ENCODE measurements at places on chromosomes 7 and 10. TPM values are rescaled to one million over a fixed set of nuclear protein-coding genes. Genes with fewer than 3 reads are reported as not detected.

SKIDA1 gene
- 8.2 TPM for total RNA-seq

DNA sequence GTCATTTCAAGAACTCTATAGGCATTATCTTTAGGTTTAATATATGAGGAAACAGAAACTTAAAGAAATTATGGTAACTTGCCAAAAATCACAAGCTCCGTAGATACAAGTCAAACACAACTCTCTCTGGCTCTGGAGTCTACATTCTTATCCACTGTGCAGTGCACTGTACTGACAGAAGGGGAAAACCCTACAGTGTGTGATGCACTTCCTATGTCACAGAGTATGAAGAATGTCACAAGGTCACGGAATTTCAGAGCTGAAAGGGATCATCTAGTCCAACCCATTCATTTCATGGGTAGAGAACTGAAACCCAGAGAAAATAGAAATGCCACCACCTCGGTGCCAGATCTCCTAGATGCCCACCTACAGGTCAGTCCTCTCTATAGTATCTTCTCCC is 86.1 kb downstream of the LRRTM3 start:
- no peak for DNase-seq

DNA sequence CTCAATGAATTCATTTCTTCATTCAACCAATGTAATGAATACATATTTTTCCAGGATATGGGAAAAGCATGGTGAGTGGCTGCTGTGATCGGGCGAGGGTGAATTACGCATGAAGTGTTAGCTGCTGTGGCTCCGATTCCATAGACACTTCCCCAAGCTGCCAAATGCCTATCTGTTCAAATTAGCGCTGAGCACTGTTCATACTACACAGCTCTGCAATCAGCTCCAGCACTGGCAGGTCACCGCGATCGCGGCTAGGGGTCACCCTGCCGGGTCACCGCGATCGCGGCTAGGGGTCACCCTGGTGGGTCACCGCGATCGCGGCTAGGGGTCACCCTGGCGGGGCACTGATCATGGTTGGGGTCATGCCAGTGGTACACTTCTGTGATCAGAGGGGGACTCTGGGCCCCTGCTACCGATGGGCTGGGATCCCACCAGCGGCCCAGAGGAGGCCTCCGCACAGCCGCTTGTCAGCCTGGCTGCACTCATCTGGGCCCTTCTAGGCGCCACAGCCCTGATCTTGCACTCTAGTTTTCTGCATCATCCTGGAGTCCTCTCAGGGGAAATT is 49.3 kb downstream of the JAKMIP3 start:
- no peak for DNase-seq

FAM25C gene
- not detected for total RNA-seq

ZNF138 gene
- 20.2 TPM for total RNA-seq

OR2A42 gene
- total RNA-seq: not detected

- no peak for DNase-seq
These were observed 57.3 kb downstream of the ST7 start for GRCh38 chr7:117010375-117011133.

DNA sequence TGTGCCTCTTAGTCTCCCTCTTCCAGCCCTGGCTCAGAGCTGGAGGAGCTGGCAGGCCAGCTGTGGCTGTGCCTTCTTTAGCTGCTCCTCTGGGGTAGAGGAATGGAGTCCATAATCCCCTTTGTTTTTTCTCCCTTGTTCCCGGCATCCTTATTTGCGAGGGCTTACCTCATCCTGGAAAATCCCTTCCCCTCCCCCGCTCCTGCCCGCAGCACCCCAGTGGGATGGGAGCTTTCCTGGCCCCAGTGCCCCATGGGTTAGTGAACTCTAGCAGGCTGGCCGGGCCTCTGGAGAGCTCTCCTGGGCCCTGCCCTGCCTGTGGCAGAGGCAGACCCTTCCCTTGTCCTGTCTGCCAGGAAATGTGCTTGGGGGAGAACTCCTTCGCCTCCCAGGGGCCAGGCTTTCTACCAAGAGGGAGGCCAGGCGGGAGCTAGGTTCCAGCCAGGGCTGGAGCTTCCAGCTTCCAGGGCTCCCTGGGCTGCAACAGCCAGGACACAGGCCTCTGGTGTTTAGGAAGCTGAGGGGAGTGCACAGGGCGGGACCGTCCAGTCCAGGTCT is 16.5 kb upstream of the TRIM8 start:
- DNase-seq: peak; percentile 62

GRCh38 chr7:143248761-143249354 is 14.4 kb upstream of the GSTK1 start:
- no peak for DNase-seq

- no peak for DNase-seq
These were observed 1.5 kb downstream of the CDK13 start for GRCh38 chr7:39951226-39952194.

GIMAP2 gene
- not detected for total RNA-seq

PON1 gene
- total RNA-seq: not detected

STAMBPL1 gene
- 5.5 TPM for total RNA-seq

DNAJC12 gene
- total RNA-seq: 2.9 TPM

- DNase-seq: no peak
These were observed 189.9 kb downstream of the EBF3 start for GRCh38 chr10:129774082-129774735.

- no peak for DNase-seq
These were observed 18.9 kb upstream of the VPS37D start for GRCh38 chr7:73648593-73649332.

- DNase-seq: no peak
These were observed 31.4 kb upstream of the AKR1D1 start for GRCh38 chr7:138044897-138045296.

DNA sequence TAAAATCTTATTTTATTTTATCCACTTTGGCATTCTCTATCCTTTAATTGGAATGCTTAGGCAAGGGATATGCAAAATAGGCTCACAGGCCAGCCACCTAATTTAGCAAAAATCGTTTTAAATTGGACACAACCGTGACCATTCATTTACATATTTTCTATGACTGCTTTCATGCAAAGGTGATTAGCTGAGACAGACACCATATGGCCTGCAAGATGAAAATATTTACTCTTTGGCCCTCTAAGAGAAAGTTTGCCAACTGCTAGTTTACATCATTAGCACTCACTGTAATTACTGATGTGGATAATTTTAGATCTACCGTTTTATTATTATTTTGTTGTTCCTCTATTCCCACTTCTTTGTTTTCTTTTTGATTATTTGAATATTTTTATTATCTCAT is 375.5 kb upstream of the LRRTM3 start:
- DNase-seq: no peak

GRID2IP gene
- 1.0 TPM for total RNA-seq

DNA sequence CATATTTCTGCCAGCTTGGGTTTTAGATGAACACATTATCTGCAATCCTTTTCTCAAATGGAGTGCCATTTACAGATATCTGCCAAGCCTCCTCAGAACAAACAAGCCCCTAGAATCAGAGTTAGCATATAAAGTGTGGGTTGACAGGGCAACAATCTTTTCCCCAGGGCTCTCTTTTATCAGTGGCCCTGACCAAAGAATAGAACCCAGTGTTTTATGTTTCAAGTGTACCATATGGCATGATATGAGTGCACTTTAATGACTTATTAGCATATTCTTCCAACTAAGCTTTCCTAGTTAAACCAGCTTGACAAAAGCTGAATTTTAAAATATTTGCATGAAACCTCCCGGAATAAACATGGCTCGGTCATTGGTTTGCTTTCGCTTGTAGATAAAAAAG is 57.3 kb downstream of the EVX1 start:
- DNase-seq: no peak

DNA sequence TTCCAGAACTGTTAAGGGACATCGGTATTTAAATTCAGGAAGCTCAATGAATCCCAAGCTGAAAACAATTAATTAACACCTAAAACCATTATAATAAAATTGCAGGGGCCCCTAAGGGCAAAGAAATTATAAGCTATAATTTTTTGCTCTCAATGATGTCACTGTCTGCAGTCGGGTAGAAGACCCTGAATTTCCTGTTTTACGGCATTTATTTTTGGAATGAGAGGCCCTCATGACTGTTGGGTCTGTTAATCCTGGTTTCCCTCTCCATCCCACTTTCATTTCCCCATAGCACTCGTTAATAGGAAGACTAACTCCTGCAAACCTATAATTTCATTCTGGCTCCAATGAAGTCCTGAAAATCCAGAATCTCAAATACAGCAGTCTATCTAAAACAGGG is 25.8 kb upstream of the GPR37 start:
- no peak for DNase-seq

DNA sequence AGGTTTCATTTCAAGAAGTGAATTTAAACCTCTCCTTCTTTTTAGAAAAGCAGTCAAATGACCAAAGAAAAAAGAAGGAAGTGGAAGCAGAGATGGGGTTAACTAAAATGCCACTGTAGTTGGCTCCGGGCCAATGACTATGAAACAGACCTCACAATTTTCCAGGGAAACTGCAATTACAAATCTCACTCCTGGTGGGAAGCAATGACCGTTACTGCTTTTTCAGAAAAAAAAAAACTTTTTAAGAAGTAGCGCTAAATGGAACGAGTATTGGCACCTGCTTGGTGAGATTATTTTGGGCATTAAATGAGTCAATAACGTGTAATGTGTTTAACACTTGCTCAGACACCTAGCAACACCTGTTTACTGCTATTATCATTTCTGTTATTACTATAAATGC is 1.2 kb downstream of the SFRP4 start:
- DNase-seq: no peak

NAMPT gene
- 95.9 TPM for total RNA-seq
